ENCODE measurements at places on chromosomes 6 and 20.

- DNase-seq: peak; percentile 9
Observed at GRCh38 chr6:139508023-139508422, 133.6 kb upstream of the CITED2 start.

- no peak for DNase-seq
Observed at GRCh38 chr6:112486454-112486853, 139.3 kb downstream of the RFPL4B start.

DNA sequence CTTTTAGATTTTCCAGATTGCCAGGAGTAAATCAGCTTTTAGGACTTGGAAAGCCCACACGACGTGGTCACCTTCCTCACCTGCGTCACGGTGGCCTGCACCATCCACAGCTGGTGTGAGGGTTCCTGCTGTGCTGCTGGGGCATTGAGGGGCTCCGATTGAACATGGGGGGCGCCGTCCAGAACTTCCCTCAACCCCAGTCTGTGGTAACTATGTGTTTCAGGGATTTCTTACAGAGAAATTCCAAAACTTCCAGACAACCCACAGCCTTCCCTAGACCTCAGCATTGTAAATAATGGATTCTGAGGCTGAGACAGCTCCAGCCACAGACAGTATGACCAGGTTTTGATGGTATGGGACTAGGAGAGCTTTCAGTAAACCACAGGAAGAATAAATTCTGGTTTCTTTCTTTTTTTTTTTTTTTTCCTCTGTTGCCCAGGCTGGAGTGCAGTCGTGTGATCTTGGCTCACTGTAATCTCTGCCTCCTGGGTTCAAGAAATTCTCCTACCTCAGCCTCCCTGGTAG, 46.7 kb upstream of the IRF4 start:
- no peak for DNase-seq

DNA sequence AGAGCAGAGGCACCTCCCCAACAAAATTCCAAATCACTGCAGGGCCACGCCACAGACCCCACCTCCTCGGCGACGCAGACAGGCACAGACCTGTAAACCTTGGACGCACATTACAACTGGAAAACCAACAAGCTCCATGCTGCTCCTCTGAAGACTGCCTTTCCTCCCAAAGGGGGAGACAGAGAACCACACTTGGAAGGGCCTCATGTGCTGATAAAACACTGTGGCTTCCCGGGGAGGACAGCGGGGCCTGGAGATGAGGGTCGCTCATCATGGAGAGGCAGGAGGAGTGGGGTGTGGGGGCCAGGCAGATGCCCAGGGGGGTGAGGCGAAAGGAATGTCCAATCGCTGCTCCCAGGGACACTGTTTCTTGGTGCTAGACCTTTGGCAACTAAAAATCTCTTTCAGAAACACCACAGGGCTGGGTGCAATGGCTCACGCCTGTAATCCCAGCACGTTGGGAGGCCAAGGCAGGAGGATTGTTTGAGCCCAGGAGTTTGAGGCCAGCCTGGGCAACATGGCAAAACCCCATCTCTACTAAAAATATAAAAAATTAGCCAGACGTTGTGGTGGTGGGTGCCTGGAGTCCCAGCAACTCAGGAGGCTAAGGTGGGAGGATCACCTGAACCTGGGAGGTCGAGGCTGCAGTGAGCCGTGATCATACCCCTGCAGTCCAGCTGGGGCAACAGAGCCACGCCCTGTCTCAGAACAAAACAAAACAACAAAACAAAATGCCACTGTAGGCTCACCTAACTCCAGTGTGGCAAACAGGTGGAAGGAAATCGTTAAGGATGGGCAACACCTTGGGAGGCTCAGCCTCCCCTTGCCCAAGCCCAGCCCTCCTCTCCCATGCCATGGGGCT, 53.8 kb downstream of the ABHD12 start:
- peak; percentile 37 for DNase-seq

DNA sequence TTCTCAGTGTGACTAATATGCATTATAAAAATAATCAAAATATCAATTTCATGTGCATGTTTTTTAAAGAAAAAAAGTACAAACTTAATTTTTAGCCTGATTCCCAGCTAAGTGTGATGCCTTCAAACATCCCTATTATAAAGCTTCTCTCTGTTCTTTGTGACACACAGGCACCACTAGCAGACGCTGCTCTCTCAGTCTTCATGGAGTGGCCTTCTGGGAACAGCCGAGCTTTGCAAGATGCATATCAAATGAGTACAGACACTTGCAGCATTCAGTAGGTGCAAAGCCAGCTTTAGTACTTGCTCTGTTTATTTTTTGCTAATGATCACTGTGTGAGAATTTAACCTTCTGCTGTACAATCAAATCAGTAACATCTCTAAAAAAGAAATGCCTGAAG, 340.0 kb downstream of the ADGRB3 start:
- no peak for DNase-seq

DNA sequence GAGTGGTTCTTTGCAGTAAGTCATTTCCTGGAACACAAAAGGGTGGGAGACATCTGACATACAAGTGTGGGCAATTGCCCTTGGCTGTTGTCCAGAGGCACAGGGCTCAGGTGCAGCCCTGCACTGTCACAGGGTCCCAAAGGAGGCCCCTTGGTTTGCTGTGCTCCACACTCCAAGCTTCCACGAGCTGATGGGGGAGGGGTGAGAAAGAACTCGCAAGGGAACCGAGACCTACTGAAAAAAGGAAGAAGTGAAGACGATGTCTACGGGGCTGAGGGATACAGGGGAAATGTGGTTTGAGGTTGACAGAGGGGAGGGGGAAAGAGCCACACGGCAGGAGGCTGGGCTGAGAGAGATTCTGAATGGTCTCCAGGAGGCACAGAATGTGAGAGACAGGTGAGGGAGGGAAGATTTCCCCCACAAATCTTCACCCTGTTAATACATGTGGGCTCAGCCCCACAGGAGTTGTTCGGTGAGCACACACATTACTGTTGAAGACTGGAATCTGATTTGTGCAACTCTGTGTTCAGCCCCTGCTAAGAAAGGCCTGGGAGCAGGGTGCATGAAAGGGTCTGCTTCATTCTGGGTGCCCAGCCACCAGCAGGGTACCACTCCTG, 123.4 kb downstream of the LY86 start:
- DNase-seq: peak; percentile 98

- DNase-seq: no peak
Observed at GRCh38 chr20:24581443-24582170, 112.2 kb downstream of the SYNDIG1 start.

DNA sequence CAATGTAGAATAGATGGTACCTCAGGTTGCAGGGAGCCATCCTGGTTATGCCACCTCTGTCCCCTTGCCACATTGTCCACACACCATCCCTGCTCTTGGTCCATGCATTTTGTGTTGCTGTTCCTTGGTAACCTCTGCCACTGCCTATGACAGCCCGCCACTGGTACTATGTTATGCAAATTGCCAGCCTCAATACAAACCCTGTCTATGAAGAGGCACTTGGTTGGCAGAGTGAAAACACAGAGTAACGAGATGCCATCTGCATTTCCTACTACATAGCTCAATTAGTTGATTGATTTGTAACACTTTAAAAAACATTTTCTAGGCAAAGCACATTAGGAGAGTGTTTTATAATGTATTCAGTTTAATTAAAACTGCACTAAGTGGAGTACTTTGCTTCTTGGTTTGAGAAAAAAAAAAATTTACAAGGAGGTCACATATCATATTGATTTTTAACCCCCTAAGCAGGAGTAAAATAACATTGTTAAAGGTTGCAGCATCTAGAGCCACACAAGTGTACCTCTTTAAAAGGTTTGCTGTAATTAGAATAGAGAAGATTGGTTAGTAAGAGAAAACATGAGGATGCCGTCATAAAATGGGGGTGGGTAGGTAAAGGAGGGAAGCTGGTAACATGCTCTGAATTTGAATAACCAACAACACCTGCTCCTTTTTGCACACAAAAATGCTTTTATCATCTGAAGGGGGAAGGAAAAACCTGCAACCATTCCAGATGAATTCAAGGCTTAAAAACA, 817.1 kb downstream of the KIF16B start:
- no peak for DNase-seq

DNA sequence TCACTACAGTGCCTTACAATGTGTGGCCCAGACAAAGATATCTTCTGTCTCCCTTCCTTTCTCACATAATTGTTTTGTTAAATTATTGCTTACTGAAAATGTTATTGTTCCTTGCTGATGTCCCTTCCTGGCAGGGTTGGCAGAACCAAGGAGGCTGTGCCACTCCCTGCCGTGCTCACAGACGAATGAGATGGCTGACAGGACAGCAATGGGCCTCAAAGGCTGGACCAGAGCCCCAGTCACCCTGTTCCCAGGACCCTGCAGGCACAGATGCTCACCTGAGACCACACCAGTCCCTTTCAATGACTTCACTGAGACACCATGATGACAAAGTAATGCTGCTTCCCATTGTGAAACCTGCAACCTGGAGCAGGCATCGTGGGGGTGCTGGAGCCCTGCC, 375.1 kb downstream of the HACE1 start:
- DNase-seq: no peak

- no peak for DNase-seq
Observed at GRCh38 chr6:43178150-43178549, 3.8 kb upstream of the CUL9 start.

GRCh38 chr6:147839708-147840610, 331.5 kb downstream of the SAMD5 start:
- DNase-seq: no peak

- peak; percentile 62 for DNase-seq
Observed at GRCh38 chr6:3159805-3160781, 2.7 kb upstream of the TUBB2A start.

DNA sequence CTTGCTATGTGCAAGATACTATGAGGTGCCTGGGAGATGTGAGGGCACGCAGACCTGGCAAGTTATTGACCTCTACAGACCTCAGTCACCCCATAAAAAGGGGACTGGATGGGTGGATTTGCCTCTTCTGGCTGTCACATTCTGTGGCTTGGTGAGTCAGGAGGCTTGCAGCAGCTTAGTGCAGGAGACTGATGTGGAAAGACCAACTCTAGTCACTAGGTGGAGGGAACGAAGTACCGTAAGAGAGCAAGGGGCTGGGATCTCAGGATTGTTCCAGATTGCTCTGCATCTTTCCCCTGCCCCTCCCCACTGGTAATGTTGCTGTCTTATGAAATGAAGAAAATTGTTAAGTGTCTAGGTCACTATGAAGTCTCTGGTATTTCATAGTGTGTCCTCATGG, 3.3 kb downstream of the MAPRE1 start:
- DNase-seq: peak; percentile 82

- DNase-seq: no peak
Observed at GRCh38 chr20:57426271-57426689, 35.1 kb downstream of the RBM38 start.

- no peak for DNase-seq
Observed at GRCh38 chr20:15942130-15942529, 631.1 kb downstream of the KIF16B start.

- no peak for DNase-seq
Observed at GRCh38 chr6:109321752-109322151, 60.5 kb downstream of the CD164 start.

DNA sequence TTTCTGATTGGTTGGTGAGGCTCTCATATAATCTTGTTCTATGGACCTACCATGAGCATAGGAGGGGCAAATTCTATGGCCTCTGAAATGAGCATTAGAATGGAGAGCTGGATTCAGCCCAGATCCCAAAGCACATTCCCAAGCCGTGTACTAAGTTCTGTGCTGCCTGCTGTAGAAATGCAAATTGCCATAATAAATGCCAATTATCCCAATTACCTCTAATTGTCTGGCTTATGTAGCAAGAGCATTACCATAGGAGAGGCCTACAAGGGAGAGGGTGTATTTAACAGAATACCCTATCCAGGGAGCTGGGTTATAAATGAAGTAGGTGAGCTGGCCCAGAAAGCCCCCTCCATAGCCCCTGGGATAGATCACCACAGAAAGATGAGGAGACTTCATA, 126.8 kb downstream of the LRFN2 start:
- DNase-seq: no peak

DNA sequence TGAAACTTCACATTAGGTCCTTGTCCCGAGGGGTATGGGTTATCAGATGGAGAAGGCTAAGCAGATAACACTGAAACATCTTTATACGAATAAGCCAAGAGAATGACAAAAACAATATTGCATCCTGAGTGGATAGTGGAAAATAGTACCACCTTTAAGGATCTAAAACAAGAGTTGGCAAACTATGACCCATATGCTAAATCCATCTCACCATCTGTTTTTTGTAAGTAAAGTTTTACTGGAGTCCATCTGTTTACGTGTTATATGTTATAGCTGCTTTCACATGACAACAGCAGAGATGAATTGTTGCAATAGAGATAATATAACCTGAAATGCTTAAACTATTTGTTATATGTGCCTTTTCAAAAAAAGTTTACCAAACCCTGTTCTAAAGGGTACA, 76.1 kb upstream of the TRDN start:
- DNase-seq: no peak

DNA sequence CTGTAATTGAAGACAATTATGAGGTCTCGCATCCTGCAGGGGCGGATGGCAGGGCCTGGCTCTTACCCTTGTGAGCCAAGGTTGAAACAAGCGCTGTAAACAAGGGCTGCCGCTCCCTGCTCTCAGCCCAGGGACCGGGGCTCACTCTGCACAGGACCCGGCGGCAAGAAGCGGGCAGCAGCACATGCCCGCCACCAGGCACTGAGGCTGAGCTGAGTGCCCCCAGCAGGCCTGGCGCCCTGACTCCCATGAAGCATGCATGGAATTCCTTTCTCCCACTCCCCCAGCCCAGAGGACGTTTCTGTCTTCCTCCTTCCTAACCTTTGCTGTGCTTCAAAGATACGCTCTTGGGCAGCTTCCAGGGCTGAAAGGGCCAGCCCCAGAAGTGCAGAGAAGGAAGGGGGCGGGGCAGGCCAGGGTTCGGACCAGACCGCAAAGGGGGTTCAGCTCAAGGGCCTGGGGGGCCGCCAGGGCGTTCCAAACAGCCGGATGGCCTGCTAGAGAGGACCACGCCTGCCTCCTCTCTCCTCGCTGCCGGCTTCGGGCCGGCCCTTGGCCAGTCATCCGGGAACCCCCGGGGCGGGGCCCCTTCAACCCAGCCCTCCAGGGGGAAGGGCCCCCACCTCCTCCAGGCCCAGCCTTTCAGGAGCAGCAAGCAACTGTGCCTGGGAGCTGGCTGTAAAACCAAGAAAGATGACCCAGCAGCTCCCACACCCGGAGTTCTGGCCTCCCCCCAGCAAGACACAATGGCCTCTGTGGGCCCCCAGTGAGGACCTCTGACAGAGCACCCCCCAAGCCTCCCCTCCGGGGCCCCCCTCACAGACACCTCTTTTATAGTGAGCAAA, 109.9 kb downstream of the NOL4L start:
- DNase-seq: no peak

DNA sequence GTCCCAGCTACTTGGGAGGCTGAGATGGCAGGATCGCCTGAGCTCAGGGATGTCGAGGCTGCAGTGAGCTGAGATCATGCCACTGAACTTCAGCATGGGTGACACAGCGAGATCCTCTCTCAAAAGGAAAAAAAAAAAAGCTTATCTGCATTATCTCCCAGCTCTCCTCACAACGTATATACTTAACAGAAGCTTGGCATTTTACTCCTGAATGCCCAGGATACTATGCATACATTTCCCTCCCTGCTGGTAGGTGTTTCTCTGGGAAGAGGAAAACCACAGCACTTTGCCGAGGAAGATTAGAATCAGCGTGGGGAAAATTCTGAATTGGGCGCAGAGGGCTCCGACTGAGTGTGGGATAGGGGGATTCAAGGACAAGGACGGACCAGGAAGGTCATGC, 800.6 kb downstream of the DHX35 start:
- no peak for DNase-seq
